ENCODE measurements at places on chromosomes 3 and 15.

DNA sequence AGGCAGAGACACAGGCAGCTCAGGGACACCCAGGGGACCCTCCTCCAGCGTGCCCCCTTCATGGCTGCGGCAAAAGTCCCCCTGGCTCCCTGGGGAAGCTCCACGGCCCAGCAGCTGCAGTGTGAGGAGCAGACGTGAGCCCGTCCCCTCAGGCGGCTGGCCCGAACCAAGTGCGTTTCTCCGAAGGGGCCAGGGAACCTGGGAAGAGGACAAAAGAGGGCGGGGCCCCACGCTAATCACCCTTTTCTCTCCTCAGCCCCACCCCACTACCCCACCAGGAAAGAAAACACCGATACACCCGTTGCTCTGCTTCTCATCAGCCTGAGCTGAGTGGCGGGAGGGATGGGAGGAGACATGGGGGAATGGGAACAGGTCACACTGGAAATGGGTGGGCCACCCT is at the start of gene MUC4:
MUC4 (minus strand) TSS at position 174 of the 400 bp plus-strand sequence; CDS start at position 62, 112 bp downstream.
- no peak for DNase-seq

GRCh38 chr15:68334661-68335124 is 57.1 kb downstream of the FEM1B start:
- no peak for DNase-seq

GRCh38 chr3:195709676-195710085 is 11.1 kb upstream of the MUC20 start:
- DNase-seq: no peak

GRCh38 chr15:69826819-69827175 is 270.9 kb downstream of the TLE3 start:
- no peak for DNase-seq

DNA sequence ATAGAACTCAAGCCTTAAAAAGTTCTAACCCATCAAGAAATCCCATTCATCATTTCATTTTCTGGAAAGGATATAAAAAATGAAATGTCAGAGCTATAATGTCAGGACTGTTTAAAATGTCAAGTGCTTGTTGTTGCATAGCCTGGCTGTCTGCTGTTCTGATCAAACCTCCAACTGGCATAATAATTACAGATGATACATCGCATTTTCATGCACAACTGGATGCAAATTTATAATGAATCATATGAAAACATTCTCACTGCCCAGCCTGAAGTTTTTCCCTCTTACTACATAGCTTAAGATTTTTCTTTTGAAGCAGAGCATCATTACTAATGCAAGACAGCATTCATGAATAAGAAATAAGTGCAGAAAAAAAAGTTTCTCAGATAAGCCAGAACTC is 46.5 kb downstream of the GUCA1C start:
- no peak for DNase-seq

- DNase-seq: no peak
These were observed 11.1 kb downstream of the TNK2 start for GRCh38 chr3:195897081-195897852.

DNA sequence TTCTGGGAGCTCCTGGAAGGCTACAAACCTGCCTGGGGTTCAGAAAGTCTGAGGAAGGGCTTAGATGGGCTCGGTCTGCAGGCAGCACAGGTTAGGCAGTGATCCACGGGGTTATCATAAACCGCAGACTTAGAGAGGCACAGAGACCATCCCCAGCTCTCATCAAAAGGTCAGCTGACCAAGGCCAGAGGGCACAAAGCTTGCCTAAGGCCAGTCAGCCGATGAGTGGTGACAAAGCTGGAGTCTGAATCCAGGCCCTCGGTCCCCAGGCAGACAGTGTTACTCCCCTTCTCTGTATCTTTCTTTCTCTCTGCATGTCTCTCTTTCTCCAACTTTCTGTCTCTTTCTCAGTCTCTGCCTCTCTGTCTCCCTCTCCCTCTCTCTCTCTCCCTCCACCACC is 56.5 kb downstream of the ADCY5 start:
- DNase-seq: no peak

GRCh38 chr15:92733934-92734521 is 78.5 kb upstream of the FAM174B start:
- no peak for DNase-seq

DNA sequence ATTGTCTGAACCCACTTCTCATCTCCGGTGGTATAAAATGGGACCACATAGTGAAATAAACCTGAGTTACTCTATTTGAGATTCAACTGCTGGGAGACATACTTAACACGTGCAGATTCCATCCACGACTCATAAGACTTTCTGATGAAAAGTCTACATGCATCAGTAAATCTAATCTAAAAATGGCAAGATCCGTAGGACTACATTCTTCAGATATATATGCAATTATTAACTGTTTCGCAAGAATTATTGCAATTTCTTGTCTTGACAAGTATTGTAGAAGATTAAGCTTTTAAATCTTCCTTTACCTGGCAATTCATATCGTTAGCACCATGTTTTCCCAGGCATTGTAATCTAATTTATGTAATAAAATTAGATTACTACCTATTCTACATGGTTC is 718.7 kb upstream of the CBLB start:
- no peak for DNase-seq

DNA sequence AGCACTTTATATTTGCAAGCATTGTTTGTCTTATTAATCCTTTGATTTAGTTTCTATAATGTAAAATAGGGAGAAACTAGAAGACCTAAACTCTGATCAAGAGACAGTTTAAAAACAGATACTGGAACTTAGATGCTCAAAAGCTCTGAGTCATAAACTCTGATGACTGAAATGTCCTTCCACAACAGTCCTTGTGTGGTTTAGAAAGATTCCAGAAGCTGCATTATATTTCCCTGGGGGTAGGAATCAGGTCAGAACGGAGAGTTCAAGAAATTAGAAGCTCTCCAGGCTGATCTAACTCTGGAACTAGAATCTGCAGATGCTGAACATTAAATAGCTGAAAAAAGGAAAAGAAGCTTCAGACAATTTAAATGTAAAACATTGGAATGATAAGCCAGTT is 18.3 kb upstream of the ONECUT1 start:
- no peak for DNase-seq

DNA sequence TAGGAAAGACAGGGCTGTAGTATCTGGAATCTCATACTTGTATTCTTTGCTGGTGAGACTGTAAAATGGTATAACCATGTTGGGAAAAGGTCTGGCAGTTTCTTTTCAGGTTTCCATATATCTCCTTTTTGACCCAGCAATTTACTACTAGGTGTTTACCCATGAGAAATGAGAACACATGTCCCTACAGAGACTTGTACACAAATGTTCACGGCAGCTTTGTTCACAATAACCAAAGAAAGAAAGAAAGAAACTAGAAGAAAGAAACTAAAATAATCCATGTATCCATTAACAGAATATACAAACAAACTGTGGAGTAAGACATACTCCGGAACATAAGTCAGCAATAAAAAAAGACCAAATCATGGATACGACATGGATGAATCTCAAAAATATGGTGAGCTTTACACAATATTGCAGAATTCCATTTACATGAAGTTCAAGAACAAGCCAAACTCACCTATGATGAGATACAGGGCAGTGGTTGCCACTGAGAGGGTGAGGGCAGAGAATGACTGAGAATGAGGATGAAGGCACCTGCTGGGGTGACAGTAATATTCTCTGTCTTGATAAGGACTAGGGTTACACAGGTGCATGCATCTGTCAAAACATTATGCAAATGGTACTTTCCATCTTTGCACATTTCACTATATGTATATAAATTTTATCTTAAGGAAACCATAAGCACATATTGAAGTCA is 2.7 kb downstream of the RFTN1 start:
- no peak for DNase-seq

DNA sequence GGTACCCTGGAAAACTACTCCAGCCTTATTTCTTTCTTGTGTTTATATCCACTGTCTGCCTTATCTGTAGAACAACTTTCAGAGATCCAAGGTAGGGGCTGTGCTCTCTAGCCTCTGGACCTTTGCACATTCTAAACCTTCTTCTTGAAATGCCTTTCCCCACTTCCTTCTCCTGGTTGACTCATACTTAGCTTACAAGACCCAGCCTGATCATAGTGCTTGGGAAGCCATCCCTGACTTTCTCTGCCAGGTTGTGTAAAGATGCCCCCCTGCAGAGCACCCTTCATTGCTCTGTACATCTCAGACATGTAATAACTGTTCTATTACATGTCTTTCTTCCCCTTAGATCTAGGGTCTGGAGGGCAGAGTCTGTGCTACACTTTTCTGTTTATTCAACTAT is 50.1 kb downstream of the PPM1L start:
- no peak for DNase-seq

GRCh38 chr15:91710080-91710698 is 143.3 kb upstream of the SLCO3A1 start:
- no peak for DNase-seq

GRCh38 chr3:25910997-25911396 is 121.1 kb downstream of the OXSM start:
- DNase-seq: peak; percentile 26

- no peak for DNase-seq
These were observed 202.9 kb downstream of the VPS13C start for GRCh38 chr15:61857169-61857829.

- DNase-seq: no peak
These were observed 83.6 kb downstream of the THSD4 start for GRCh38 chr15:71198846-71199245.

DNA sequence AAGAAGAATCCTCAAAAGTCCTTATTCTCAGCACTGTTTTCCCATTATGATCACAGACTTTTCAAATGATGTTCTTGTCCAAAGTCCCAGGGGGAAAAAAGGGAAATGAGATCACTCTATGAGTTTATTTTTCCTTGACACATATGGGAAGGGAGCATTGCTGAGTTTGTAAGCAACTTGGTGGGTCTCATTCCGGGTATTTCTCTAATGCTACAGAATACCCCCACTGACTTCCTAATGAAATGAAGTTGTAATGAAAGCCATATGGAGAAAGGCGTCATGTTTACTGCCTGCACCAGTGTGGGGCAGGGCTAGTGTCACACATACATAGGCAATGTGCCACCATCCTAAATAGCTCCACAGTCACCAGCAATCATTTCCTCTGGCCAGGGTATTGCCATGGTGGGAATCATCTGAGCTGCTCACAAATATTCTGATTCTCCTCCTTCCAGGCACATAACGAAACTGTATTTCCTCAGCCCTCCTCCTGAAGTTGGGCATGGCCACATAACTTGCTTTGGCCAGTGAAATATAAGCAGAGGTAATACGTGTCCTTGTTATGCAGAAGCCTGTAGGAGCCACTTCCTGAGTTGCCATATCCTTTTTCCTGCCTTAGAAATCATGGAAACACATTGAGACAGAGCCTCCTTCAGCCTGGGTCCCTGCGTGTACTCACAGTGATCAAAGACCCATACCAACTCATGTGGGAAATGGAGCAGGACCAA is 41.0 kb upstream of the C15orf61 start:
- no peak for DNase-seq

- no peak for DNase-seq
These were observed 10.6 kb upstream of the PCSK6 start for GRCh38 chr15:101499863-101500713.

- no peak for DNase-seq
These were observed 95.4 kb downstream of the ABHD5 start for GRCh38 chr3:43786102-43786501.

DNA sequence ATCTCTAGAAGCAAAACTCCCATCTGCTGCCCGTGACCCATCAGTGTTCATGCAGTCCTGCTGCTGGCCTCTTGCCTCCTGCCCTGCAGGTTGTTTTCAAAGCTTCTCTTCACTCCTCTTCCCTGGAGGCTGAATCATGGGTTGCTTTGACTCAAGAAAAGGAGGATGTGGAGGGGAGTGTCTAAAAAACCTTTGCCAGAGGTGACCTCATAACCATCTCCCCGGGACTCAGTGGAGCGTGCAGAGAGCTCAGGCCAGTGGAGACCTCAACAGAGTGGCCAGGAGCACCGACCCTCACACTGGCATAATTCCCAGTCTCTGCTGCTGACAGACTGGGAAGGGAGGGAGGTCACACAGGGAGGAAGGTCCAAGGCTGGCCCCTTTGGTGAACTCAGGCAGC is 60.9 kb upstream of the ITGA11 start:
- no peak for DNase-seq

GRCh38 chr3:143302638-143303171 is 183.1 kb downstream of the CHST2 start:
- no peak for DNase-seq

DNA sequence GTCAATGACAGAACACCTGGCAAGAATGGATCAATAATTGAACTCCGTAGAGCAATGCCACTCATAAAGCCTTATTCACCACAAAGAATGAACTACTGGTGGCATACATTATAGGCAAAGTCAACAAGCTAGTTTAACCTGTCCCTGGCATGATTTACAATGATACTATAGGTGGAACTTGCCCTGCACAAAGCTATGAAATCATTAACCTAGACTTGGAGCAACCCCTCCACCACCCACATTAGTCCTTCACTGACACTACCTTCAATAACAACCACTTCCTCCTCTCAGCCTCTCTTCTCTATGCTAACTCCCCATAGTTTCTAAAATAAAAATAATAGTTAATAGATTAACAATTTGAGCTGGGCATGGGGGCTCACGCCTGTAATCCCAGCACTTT is 54.4 kb downstream of the ACAP2 start:
- DNase-seq: no peak

GRCh38 chr3:173221010-173221409 is 80.0 kb upstream of the SPATA16 start:
- DNase-seq: no peak

- DNase-seq: no peak
These were observed 571.6 kb upstream of the NR2F2 start for GRCh38 chr15:95758851-95759250.

DNA sequence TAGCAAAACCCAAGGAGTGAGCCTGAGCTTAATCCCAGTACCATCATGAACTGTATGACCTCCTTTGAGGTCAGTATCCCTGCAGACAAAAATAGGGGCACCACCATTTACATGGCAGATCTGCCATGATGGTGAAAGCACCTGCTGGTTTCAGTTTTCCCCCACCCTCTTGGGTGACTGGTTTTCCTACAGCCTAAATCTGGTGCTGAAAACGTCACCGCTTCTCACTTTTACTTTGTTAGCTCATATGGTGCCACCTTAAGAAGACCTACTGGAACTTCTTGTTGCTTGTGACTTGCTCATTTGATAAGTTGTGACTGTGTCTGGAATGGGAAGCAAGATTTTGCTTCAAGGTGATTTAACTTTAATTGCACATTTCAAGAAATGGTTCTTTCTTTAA is 5.1 kb downstream of the PPP1R2 start:
- peak; percentile 32 for DNase-seq

DNA sequence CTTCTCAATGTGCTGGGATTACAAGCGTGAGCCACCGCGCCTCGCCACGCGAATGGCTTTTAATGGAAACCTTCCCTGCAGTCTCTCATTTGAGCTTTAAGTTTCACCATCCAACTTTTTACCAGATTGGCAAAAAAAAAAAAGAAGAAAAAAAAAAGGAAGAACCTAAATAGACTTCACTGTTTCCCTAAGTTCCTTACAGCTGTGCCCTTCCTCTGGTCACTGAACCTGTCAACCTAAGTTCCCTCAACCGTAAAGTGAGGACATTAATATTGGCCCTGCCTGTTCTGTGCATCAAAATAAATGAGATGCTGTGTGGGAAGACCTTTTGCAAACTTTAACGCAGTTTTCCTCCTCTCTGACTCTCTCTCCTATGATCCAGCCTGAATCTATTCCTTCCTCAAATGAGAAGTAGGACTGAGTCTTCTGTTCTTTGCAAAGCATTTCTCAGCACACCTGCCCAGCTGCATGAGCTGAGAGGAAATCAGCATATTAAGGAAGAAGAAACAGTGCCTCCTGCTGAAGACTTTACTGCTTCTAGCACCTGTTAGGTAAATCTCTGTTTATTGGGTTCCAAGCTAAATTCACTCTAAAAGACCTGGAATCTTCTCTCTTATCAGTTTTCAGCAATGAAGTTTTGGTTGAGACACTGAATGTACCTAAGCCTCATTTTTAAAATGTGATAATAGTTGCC is 99.6 kb upstream of the ETV5 start:
- no peak for DNase-seq

GRCh38 chr3:144746631-144747030 is 775.0 kb downstream of the DIPK2A start:
- DNase-seq: no peak

All from stimulated activated CD8-positive, alpha-beta memory T cell treated with anti-CD3 and anti-CD28 coated beads, Interleukin-2, amount 100 ng/mL, for 48 hours (primary cell).